ENCODE measurements at places on chromosomes 11 and 22. TPM values are rescaled to one million over a fixed set of nuclear protein-coding genes. Genes with fewer than 3 reads are reported as not detected.

DNA sequence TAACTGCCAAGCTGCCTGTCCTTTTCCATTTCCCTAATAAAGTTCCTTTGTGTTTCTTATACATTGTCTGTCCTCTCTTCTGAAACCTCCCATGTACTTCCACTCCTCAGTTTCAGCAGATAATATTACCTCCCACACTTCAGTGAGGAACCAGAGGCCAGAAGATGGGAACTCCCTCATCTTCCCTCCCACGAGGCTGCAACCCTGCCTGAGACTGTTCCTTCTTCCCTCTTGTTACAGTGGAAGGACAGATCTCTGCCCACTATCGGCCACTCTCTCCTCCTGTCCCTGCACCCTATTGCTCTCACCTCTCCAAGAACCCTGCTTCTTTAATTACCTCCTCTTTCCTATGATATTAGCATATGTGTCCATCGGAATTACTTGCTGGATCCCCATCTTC, 38.1 kb upstream of the SWAP70 start:
- no peak overlapping the region for H3K27ac ChIP-seq
- no peaks in the 10 kb centered on the region for H3K4me1 ChIP-seq
- H3K36me3 ChIP-seq, result no peaks in the 10 kb centered on the region
- H3K4me3 ChIP-seq, result no peak overlapping the region
- no peak for DNase-seq
- peaks cover 24% of the 10 kb centered on the region for H3K27me3 ChIP-seq

GRCh38 chr22:45537734-45538181, 35.1 kb downstream of the FBLN1 start:
- no peaks in the 10 kb centered on the region for H3K36me3 ChIP-seq
- no peak for DNase-seq
- H3K4me3 ChIP-seq, result no peak overlapping the region
- no peaks in the 10 kb centered on the region for H3K4me1 ChIP-seq

Gene SLC17A6
- total RNA-seq, result not detected

DNA sequence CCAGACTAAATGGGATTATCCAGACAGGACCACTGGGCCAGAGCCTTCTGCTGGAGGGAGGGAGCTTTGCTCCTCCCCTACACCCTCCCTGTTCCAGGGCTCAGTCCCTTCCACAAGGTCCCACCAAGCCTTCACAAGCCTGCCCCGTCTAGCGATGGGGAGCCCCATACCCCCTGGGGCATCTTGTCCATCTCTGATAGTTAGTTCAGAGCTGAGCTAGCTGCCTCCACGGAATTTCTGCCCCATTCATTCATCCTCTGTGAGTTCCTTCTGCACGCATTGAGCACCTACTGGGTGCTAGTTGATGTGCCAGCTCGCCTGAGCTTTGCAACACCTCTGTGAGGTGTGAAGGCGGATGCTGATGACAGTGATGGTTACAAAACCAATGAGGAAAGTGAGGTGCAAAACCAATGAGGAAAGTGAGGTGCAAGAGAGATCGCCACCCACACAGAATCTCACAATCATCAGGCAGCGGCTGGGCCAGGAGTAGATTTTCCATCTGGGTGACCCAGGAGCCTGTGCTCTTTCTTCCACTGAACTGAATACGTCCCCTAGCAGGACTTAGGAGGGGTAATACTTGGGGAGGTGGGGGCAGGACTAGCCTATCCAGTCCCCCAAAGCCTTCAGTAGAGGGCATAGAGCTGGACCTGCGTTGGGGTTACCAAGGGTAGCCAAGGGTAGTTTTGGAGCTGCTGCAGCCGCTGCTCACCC, 21.5 kb upstream of the CBX7 start:
- H3K36me3 ChIP-seq, result no peaks in the 10 kb centered on the region
- peak overlapping the region; percentile 22 for H3K4me3 ChIP-seq
- H3K27me3 ChIP-seq, result peaks cover 19% of the 10 kb centered on the region
- peak overlapping the region; percentile 81 for H3K27ac ChIP-seq
- peaks cover 54% of the 10 kb centered on the region for H3K4me1 ChIP-seq

DNA sequence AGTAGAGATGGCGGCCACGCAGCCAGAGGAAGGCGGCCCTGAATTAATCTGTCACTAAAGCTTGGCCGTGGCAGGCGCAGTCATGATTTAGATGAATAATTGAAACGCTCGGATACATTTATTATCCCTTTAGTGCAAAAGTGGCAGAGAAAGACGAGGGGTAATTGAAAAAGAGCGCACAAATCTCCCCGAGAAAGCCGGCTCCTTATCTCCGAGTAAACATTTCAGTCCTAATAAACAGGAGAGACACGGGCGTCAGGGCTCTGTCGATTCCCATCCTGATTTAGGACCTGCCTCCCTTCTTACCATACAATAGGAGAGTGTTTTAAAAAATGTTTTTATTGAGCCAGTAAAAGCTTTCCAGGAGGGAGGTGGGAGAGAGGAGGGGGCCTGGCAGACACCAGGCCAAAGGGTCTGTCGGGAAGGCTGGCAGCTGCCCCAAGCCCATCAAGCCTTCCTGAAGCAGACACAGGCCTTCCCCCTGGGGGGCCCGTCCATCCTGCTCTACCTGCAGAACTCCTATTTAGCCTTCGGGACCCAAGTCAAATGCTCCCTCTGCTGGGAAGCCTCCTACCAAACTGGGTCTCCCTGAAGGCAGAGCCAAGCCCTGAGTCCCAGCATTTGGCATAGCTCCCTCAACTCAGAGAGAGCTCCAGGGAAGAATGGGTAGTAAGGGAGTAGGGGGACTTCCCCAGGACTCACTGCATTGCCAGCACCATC, 22.8 kb downstream of the OTUB1 start:
- H3K27ac ChIP-seq, result no peak overlapping the region
- no peak overlapping the region for H3K4me3 ChIP-seq
- peaks cover 4% of the 10 kb centered on the region for H3K4me1 ChIP-seq
- no peak for DNase-seq

- H3K36me3 ChIP-seq, result no peaks in the 10 kb centered on the region
- no peak overlapping the region for H3K27ac ChIP-seq
- peaks cover 12% of the 10 kb centered on the region for H3K27me3 ChIP-seq
- H3K4me1 ChIP-seq, result peaks cover 4% of the 10 kb centered on the region
- DNase-seq, result no peak
Observed at GRCh38 chr11:7494086-7494745, 8.9 kb downstream of the OLFML1 start.
